ENCODE measurements at places on chromosomes 1 and 21.

DNA sequence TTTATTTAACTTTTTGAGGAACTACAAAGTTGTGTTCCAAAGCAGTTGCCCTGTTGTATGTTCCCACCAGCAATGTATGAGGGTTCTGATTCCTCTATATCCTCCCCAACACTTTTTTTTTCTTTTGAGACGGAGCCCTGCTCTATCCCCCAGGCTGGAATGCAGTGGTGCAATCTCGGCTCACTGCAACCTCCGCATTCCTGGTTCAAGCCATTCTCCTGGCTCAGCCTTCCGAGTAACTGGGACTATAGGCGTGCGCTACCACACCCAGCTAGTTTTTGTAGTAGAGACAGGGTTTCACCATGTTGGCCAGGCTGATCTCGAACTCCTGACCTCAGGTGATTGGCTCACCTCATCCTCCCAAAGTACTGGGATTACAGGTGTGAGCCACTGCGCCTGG is 60.4 kb upstream of the ENAH start:
- no peak for DNase-seq

- DNase-seq: no peak
Observed at GRCh38 chr1:36803868-36804570, 230.3 kb downstream of the GRIK3 start.

GRCh38 chr1:212482637-212483441 is 50.1 kb downstream of the NENF start:
- no peak for DNase-seq

DNA sequence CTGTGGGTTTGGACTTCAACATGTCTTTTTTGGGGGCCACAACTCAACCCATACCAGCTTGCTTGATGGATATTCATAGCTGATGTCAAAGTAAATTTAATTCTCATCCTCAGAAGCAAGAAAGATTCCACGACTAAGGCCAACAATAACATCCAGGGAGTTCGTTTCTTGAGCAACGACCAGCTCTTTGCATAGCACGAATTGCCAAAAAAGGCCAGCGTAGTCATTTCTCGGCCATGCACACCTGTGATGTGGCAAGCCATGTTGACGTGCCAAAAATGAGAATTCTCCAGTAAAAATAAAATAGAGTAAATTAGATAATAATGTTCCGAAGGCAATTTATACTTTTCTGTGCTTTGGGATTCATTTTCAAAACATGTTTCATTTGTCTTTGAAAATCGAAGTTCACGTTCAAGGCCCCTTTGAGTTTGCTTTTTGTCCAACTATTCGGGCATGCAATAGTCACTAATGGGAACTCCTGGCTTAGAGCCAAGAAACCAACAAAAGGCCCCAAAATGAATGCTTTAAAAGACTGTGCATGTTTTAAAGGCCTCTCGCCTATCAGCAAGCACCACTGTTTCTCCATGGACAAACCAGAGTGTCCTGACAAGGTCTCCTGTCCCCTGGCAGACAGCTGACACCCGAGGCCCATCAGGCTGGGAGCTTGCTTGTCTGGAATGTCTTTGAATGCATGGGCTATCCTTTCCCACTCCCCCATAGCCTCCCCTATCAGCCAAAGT is 14.4 kb upstream of the IGSF5 start:
- no peak for DNase-seq

GRCh38 chr1:39328095-39328494 is 123.6 kb downstream of the MACF1 start:
- no peak for DNase-seq

- DNase-seq: no peak
Observed at GRCh38 chr21:38809198-38809878, 3.6 kb downstream of the ETS2 start.

All from stimulated activated CD8-positive, alpha-beta memory T cell treated with anti-CD3 and anti-CD28 coated beads, Interleukin-4, amount 100 ng/mL, for 4 hours (primary cell).